ENCODE measurements at places on chromosomes 11 and 22. TPM values are rescaled to one million over a fixed set of nuclear protein-coding genes. Genes with fewer than 3 reads are reported as not detected.

The FAM181B gene
- total RNA-seq = not detected

DNA sequence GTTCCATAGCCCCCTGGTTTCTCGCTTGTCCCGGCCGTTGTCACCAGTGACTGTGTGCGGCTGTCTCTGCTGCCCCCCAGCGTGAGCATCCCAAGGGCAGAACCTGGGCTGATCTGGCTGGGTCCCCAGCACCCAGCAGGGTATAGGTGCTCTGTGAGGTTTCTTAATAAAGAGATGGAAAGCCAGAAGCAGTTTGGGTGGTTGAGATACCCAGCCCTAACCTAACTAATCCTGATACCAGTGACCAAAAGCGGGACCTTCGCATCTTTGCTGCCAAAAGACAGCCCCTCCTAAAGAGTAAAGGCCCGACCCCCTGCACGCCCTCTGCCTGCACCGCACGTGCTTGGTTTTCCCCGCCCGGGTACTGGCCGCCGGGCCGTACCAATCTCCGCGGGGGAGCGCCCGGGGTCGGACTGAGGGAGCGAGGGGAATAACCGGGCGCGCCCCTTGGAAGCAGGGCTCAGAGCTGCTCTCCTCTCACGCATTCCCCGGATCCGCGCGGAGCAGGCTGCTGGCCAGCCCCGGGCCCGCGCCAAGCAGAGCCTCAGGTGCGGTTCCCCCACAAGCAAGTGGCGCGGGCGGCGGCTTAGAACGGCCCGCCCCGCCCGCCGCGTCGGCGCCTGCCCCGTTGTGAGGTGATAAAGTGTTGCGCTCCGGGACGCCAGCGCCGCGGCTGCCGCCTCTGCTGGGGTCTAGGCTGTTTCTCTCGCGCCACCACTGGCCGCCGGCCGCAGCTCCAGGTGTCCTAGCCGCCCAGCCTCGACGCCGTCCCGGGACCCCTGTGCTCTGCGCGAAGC lies at the start of gene DGAT2:
Gene DGAT2, plus strand, starts transcription at position 667 of the 797 bp plus-strand sequence. CDS start 214 bp downstream, outside the sequence.
- H3K27ac ChIP-seq = no peak within 1 kb of the TSS
- H3K36me3 ChIP-seq = no peaks in the 10 kb centered on the region
- DNase-seq = peak; percentile 77
- H3K4me1 ChIP-seq = peaks cover 24% of the 10 kb centered on the region

DNA sequence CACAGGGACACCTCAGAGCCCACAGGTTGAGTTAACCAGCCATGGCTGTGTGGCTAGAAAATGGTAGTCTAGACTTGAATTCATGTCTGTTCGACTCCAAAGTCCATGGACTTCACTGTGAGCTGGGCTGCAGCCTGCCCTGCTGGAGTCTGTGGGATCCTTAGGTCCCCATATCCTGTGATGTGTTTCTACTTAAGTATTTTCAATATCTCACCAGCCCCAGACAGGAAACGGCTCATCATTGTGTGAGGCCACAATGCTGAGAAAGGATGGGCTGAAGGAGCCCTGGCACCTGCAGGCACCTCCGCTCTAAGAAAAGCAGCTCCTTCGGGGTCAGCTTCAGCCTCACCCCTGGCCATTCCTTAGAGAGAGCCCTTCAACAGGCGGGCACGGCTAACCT lies 93.1 kb downstream of the NAT10 start:
- peaks cover 13% of the 10 kb centered on the region for H3K4me1 ChIP-seq
- H3K36me3 ChIP-seq = no peaks in the 10 kb centered on the region
- no peaks in the 10 kb centered on the region for H3K27me3 ChIP-seq
- DNase-seq = peak; percentile 30
- no peak overlapping the region for H3K27ac ChIP-seq
- H3K4me3 ChIP-seq = no peak overlapping the region

The SLC25A45 gene
- total RNA-seq = 12.1 TPM
